CD4-positive, alpha-beta T cell treated with Interferon alpha-2 for 1 hour (primary cell): ENCODE measurements at places on chromosomes 3 and 15.

GRCh38 chr15:100295939-100296565 lies 45.7 kb downstream of the ADAMTS17 start:
- DNase-seq = no peak

DNA sequence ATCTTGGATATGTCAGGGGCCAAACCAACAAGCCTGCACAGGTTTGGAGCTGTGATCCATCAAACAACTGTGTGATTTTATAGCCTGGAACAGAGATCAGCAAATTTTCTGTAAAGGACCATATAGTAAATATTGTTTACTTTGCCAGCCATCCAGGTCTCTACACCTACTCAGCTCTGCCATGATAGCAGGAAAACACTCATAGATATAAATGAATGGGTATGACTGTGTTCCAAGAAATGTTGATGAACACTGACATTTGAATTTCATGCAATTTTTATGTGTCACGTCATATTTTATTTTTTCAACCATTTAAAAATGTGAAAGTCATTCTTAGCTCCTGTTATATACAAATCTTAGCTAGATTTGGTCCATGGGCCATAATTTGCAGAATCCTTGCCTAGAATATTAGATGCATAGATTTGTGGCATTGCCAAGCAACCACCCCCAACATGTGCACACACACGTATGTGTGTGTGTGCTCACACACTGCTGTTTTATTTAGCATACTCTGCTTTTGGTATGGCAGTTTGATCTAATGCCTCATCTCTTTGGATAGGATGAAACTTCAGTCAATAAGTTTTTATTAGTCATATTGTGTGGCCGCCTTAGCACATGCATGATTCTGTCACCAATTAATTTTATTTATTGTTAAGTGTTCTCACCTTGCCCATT lies 6.4 kb downstream of the ATXN7 start:
- DNase-seq = no peak

- DNase-seq = no peak
Observed at GRCh38 chr3:50268703-50269451, at the start of gene SEMA3B. Gene SEMA3B (plus strand): TSS chr3:50269147. CDS start chr3:50269241, 94 bp downstream.

DNA sequence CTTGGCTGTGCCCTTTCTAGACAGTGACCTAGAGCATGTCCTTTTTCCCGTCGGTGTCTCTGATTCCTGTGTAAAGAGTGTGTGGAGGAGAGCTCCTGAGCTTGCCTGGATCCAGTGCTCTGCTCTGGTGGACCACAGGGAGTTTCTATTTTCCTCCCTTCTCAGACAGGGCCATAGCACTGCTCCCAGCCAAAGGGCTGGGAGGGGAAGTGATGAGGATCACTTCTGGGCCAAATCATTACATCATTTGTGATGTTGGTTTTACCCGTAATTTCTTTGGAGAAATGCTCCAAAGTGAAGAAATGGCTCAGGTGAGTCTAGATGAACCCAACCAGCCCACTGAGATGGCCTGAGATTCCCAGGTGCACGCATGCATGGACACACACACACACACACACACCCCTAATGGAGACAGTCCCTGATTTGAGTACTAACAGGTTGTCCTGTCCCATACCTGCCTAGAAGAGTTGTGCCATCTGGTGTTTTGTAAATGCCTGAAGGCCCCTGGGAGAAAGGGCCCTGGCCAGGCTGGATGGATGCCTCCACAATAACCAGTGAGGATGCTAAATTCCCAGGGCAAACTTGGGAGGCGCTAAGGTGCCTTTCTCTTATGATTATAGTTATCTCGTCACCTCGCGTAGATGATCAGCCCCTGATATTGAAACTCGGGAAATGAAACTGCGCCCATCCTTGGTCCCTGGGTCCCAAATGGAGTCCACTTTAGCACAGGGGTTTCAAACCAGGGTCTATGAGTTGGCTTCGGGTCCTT lies 86.9 kb downstream of the ASB7 start:
- DNase-seq = no peak

- DNase-seq = no peak
Observed at GRCh38 chr3:56347219-56347871, 120.9 kb downstream of the ERC2 start.

DNA sequence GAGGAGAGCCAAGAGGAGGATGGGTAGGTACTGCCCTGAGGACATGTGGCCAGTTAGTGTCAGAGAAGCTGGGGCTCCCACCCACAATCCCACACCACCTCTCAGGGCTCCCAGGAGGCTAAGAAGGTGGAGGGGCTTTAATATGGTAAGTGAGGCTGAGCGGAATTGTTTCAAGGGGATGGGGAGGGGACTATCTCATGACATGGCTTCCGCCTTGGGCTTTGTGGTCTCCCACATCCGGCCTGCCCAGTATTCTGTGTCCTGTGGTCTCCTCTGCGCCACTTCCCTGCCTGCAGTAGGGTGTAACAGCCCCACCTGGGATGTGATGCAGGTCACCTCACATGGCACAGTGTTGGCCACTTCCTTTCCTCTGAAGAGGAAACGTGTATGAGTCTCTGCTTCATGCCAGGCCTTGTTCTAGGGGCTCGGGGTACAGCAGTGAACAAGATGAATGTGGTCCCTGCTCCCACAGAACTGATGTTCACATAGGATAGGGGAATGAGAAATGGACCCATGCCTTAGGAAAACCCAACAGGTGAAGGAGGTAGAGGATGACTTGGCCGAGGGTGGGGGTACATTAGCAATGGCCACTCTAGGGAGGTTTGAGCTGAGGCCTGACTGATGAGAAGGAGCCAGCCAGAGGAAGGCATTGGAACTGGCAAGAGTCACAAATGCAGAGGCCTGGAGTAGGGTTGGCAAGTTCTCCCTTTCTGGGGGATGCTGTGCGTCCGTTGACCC lies 3.2 kb downstream of the NEIL1 start:
- peak; percentile 87 for DNase-seq

DNA sequence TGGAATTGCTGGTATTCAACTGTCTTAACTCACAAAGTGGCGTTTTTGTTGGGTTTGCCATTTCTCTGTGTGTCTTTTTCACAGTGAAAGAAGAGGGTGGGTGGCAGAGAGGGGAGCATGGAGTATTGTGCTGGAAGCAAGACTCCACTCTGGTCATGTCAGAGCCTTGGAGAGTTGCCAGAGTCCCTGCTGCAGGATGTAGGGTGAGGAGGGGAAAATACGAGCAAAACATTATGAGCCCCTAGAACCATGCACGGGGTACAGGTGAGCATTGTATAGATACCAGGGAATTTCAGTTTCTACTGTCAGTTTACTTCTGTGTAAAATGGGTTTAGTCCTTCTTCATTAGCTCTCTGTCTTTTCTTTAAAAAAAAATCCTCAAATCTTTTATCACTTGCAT lies 249.9 kb downstream of the CACNA2D3 start:
- DNase-seq = no peak
